ENCODE measurements at places on chromosomes 4 and X.
A peak's percentile ranks its signal among the peaks of the same experiment; 100 is the strongest.

- no peak for DNase-seq
These were observed 4.7 kb downstream of the GLRB start for GRCh38 chr4:157080605-157081004.

DNA sequence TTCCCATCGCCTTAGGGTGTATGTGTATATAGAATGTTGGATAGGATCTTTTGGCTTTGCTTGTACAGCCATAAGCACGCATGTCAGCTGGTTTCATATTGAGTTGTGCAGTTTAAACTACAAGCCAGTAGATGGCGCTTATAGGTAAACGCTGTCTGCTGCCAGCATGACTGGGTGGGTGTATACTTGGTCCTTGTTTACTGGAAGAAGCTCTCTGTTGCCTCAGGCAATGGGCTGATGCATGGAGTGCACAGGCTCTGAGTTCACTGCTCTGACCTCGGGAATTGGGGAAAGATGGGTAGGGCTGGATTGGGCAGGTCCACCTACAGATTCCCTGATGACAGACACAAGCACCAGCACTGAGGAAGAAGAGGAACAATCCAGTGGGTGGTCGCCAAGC, 831.5 kb downstream of the STIM2 start:
- peak; percentile 14 for DNase-seq

GRCh38 chr4:122469457-122469856, 12.9 kb upstream of the IL2 start:
- DNase-seq = no peak

DNA sequence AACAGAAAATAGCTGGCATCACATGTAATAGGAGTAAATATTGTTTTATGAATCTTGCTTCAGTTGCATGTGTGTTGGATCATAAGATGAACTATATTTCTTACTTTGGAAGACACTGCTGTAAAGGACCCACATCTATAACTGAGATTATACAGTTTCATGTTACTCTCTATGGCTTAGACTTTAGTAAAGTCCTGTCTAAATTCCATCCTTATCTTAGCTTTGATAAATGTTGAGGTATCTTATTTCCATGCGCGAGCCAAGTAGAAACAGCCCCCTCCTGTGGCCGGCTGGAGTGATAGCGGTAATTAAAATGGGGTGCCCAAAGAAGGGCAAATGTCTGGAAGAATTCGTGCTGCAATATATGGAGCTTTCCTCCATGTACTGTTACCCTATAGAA, 43.0 kb downstream of the CCDC158 start:
- peak; percentile 43 for DNase-seq

GRCh38 chr4:54228056-54228527, 1.0 kb upstream of the PDGFRA start:
- DNase-seq = peak; percentile 79

GRCh38 chr4:16686195-16686594, 212.2 kb downstream of the LDB2 start:
- no peak for DNase-seq

- no peak for DNase-seq
These were observed 46.7 kb downstream of the PTCHD1 start for GRCh38 chrX:23381099-23382087.

- no peak for DNase-seq
These were observed 56.5 kb upstream of the PROM1 start for GRCh38 chr4:16140231-16140878.

GRCh38 chr4:55499495-55499894, 47.2 kb downstream of the CLOCK start:
- no peak for DNase-seq

DNA sequence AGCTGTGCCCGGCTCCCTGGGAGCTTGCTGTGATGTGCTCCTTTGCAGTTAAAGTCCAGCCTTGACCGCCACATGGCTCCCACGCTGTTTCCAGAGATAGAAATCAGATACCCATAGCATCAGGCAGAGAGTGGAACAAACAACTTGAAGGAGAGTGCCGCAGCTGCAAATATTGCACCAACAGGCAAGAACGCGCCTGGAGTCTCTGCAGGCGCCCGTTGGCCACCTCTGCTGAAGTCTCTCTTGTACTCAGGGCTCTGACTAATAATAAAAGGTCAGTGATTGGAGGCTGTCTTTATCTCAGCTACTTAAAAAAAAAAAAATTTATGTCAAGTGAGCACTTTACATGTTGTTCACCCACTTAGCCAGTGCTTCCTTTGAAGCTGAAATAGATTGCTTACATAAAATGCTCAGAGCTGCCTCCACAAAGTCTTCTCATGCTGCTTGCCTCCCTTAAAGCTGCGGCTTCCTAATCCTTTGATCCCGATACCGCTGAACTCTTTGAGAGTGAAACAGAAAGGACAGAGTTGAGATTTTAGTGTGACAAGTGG, 30.9 kb upstream of the TENM3 start:
- DNase-seq = no peak

GRCh38 chr4:17701138-17701839, 80.1 kb downstream of the FAM184B start:
- DNase-seq = no peak

DNA sequence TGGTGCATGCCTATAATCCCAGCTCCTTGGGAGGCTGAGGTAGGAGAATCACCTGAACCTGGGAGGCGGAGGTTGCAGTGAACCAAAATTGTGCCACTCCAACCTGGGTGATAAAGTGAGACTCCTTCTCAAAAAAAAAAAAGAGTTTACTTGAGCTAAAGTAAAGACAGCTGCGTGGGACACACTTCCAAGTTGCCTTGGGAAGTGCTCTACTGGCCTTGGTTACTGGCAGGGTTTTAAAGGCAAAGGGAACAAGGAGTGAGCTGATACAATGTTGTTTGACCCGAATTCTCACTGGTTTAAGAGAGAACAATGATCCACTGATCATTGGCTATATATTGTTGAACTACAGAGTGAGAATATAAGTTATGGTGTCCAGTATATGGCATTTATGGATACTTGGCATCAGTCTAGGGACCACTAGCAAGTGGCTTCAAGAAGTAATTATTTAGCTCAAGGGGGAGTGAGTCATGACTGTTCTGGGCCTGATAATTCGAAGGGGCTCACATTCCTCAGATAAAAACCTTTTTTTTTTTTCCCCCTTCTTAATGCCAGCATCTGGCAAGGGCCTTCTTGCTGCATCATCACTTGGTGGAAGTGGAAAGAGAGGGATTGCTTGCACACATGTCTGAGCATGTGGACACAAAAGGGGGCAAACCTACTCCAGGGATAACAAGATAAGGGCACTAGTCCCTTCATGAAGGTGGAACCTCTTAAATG, 32.3 kb downstream of the GRK4 start:
- DNase-seq = no peak

GRCh38 chr4:78186597-78187543, 129.7 kb downstream of the FRAS1 start:
- DNase-seq = no peak

- no peak for DNase-seq
These were observed 13.6 kb upstream of the BOD1L1 start for GRCh38 chr4:13641084-13641483.

GRCh38 chr4:45554423-45554822, 569.4 kb downstream of the GABRG1 start:
- DNase-seq = no peak

GRCh38 chrX:71098302-71098701, 2.7 kb downstream of the FOXO4 start:
- DNase-seq = peak; percentile 84

DNA sequence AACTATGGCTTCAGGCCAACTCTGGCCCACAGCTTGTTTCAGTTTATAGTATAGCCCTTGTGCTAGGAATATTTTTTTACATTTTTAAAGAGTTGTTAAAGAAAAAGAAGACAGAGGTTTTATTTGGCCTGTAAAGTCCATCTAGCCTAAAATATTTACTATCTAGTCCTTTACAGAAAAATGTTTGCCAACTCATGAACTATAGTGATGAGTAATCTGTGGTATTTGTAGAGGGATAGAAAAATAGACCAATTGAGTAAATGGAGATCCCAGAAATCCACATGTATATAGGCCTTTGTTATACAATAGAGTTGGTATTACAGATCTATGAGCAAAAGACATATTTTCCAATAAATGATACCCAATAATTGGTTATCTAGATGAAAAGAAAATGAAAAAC, 288.7 kb downstream of the PRDM5 start:
- no peak for DNase-seq

DNA sequence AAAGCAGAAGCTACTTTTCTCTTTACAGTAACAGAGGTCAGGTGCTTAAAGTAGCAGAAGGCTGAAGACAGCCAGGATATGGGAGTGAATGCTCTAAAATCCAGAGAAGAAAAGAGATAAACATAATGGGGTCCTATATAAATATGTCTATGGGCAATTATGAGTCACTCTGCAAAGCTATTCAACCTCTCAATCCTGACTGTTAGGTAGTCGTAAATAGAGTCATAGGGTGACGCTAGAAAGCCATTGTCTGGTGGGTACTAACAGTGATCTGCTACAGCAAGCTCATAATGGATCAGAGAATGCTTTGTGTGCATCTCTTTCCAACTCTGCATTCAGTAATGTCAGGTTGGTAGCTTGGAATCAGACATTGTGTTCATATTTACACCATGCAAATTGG, 53.5 kb upstream of the PDE5A start:
- DNase-seq = no peak

- DNase-seq = no peak
These were observed 449.1 kb downstream of the FAM133A start for GRCh38 chrX:94123062-94123461.

GRCh38 chr4:137363496-137363895, 168.8 kb downstream of the PCDH18 start:
- no peak for DNase-seq

DNA sequence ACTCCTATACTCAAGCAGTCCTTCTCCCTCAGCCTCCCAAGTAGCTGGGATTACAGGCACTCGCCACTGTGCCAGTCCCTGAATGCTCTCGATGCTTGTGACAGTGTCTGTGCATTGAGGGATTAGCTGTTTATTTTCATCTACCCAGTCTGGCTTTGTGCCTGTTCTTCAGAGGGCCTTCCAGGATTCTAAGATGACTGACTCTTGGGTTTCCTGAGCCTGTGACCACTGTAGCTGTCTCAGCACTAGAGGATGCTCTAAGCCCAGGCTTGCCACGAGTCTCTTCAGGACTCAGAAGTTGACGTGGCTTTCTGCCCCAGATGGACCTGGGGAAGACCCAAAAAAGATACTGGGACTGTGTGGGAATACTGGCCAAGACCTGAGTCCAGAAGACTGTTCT, 201.4 kb downstream of the ARHGAP10 start:
- DNase-seq = no peak

DNA sequence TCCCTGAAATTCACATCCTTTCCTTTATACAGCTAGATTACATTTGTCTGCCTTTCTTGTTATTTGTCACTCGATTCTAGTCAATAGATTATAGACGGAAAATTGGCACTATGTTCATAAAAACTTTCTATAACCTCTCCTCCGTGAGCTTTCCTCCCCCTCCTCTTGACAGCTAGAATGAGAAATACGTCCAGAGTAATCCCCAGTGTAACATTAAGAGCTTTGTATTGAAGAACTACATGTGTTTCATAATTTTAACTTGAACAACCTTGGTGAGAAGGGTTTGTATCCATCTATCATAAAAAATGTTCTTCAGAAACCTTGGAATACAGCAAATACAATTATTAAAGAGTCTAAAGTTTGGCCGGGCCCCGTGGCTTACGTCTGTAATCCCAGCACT, 1707.4 kb downstream of the PCDH7 start:
- DNase-seq = no peak

GRCh38 chr4:61011051-61011450, 189.1 kb upstream of the ADGRL3 start:
- DNase-seq = no peak

- no peak for DNase-seq
These were observed 61.2 kb upstream of the RAI2 start for GRCh38 chrX:17922303-17922702.

DNA sequence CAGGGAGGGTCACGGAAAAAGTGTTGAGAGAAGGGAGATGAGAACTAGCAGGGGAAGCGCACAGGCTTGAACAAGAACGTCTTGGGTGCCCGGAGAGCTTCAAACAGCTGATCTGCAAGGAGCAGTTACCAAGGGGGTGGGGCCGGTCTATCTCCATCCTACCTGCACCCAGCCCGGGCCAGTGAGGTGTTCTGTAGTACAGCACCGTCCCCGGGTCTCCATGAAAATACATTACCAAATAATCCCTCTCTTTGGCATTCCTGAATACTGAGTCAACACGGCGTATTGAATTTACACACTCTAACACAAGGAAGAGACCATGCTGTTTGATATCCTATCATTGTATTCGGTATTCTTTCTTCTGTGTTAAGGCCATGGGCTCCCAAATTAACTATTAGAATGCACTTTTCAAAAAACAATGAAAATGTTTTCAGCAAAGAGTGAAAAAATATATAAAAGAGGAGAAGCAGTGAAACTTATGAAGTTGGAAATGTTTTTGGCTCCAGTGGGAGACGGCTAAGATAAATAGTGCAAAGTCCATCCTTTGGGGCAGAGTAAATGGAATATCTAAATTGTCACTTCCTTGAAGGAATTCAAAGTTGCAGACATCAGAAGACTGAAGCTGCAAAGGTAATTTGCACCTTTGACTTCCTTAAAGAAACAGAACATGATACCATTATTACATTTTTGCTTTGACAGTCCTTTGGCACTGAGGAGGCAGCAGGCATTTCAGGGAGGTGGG, 90.3 kb downstream of the DHRSX start:
- DNase-seq = no peak

GRCh38 chr4:55768291-55768690, 51.3 kb upstream of the EXOC1L start:
- DNase-seq = no peak

DNA sequence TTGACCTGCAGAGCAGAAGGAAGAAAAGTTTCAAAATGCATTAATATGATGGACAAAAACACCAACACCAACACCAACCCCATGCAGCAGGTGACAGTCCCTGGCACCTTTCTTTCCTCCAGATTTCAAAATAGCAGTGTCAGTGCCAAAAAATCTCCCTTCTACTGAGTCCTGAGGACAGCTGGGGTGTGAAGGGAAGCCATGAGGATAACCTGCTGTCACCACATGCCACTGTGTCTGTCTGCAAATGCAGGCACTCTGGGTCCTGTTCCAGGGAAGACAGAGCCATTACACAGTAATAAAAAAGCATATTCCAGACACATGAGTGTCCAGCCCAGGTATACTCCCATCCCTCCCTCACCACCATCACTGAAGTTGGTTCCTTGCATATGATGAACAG, 187.5 kb downstream of the BMP15 start:
- no peak for DNase-seq

- DNase-seq = no peak
These were observed 24.7 kb downstream of the NDST3 start for GRCh38 chr4:118058955-118059354.

DNA sequence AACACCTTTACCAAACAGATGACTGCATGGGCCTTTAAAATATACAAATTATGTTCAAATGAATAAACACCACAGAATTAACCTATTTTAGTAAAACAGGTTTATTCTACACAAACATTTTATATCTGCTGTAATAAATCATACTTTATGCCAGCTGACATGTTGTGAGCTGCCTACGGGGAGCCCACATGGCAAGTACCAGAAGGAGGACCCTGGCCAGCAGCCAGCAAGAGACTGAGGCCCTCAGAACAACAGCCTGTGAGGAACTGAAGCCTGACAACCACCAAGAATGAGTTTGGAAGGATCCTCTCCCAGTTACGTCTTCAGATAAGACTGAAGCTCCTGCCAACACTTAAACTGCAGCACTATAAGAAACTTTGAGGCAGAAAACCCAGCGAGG, 377.0 kb downstream of the PDGFC start:
- DNase-seq = no peak

GRCh38 chrX:30653415-30654131, at the start of gene GK:
GK (plus strand) TSS chrX:30653423; CDS start chrX:30653538, 115 bp downstream.
- DNase-seq = no peak

GRCh38 chrX:20461576-20461975, 194.9 kb upstream of the RPS6KA3 start:
- DNase-seq = no peak

GRCh38 chr4:109313168-109314133, 11.0 kb upstream of the COL25A1 start:
- DNase-seq = no peak
